ENCODE measurements at places on chromosomes 1 and 21.

- no peak for DNase-seq
Observed at GRCh38 chr1:86389307-86389706, 6.8 kb downstream of the ODF2L start.

GRCh38 chr1:171985639-171986038, 144.3 kb downstream of the DNM3 start:
- no peak for DNase-seq

GRCh38 chr1:158002022-158002630, 8.7 kb downstream of the KIRREL1 start:
- no peak for DNase-seq

GRCh38 chr1:67607699-67608098, 77.3 kb upstream of the GADD45A start:
- DNase-seq, result no peak

DNA sequence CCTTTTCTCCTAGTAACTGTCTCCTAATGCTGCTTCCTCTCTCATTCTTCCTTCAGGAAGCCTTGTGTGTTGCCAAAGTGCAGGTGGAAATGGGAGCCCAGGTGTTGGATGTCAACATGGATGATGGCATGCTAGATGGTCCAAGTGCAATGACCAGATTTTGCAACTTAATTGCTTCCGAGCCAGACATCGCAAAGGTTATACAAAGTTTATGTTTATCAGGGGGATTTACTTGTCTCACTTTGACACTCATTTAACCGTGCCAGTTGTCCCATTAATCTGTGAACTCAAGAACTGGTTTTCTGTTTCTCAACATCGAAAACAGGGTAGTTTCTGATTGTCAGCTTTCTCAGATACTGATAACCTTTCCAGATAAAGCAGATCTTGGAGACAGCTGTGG, 40.4 kb downstream of the MTR start:
- no peak for DNase-seq

DNA sequence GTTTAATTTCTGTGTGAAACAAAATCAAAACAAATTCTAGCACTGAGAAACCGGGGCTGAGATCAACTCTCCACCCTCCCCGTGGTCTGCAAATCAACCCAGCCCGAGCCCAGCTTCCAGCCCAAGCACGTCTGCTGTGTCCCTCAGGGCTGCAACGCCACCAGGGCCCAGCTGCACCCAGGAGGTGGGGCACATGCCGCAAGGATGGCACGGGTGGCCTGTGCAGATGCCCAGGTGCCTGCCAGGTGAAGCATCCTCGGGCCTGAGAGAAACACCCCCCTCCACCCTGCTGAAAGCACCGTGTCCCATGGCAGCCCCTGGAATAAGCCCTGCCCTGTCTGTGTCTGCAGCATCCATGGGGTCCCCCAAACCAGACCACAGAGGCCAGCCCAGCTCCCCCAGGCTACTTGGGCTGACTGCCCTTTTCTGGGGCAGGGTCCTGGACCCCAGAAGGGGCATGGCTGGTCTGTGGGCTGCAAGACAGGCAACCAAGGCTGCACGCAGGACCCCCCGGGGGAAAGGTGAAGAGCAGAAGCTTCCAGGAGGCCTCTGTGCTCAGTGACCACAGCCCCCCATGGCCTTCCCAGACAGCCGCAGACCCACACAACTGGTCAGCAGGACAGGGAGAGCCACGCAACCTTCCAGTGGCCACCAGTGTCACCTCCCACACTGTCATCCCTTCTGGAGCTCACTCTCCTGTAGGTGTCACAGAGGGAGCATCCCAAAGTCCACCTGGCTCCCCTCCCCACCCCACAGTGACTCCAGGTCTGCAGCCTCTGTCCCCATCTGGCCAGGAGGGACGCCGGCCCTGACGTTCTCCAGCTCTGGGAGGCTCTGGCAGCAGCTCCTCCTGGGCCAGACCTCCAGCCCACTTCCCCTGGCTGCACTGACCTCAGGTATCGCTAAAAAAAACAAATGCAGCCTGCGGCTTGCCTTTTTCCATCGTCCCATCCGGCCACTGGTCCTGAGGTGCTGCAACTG, 7.7 kb downstream of the WNT9A start:
- peak; percentile 31 for DNase-seq

- DNase-seq, result no peak
Observed at GRCh38 chr21:15837645-15838044, 107.9 kb downstream of the USP25 start.

- DNase-seq, result no peak
Observed at GRCh38 chr1:236176337-236177336, 34.3 kb downstream of the GPR137B start.

DNA sequence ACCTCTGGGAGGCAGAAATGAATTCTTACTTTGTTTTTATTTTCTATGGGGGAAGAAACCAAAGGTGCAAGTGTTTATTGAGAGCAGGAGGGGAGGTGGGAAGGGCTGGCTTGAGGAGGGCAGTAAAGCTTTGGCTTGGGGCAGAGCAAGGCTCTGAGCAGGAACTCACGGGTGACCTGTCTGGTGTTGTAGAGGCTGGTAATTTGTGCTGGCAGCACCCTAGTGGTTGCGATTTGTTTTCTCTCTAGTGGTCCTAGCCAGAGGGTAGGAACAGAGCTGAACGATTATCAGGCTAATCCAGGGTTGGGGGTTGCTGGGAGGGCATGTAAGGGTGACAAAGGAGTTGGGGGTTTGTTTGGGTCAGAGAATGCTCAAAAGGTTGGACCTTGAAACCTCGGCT, 16.6 kb downstream of the TMCC2 start:
- DNase-seq, result no peak

DNA sequence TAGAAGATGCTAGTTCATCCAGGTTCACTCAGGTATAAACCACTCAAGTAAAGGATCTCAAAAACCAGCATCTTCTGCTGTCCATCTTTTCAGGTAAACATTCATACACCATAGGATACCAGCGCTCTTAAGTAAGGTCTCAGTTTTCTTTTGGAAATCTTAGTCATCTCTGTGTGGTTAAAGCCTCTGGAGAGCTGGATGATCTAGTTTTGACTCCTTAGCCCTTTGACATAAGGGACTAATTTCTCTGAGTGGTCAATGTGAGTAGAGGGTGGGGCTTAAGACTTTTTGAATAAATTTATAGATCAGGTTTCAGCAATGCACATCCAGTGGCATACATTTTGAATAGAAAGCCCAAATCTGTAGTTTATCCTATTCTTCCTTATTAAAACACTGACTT, 92.3 kb downstream of the CTH start:
- DNase-seq, result no peak

- no peak for DNase-seq
Observed at GRCh38 chr1:193479187-193479586, 292.8 kb upstream of the B3GALT2 start.

DNA sequence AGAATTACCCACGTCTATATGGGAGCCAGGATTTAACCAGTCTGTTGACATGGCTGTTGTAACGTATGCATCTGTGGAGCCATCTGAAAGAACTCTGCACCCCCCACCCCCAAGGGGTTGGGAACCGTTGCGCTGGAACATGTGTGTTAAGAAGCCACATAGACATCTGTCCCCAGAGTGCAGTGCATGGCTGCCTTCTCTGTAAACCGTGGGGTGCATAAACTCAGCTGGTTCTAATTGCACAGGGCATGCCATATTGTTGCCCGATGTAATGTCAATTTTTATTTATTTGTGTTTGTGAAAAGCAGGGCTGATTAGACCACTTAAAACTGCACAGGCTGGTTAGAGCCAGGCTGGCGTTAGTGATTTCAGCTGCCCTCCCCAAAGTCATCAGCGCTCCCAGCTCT, 70.1 kb upstream of the ROR1 start:
- no peak for DNase-seq

- DNase-seq, result no peak
Observed at GRCh38 chr1:9736241-9736640, 84.7 kb downstream of the PIK3CD start.

DNA sequence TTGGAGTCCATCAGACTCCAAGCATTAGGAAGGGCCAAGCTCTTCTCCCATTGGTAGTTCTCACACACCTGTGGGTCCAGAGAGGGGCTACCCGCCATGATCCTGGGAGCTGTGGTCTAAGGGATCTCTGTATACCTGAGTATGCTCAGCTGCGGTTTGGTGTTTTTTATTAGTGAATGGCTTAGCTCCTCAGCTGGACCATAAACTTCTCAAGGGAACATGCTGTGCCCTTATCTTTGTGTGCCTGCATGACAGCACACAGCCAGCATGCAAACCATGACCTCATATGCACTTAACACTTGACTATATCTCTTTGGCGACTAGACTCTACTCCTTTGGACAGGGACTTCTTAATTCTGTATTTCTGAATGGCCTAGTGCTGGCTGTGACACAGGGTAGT, 94.5 kb downstream of the CD58 start:
- no peak for DNase-seq

DNA sequence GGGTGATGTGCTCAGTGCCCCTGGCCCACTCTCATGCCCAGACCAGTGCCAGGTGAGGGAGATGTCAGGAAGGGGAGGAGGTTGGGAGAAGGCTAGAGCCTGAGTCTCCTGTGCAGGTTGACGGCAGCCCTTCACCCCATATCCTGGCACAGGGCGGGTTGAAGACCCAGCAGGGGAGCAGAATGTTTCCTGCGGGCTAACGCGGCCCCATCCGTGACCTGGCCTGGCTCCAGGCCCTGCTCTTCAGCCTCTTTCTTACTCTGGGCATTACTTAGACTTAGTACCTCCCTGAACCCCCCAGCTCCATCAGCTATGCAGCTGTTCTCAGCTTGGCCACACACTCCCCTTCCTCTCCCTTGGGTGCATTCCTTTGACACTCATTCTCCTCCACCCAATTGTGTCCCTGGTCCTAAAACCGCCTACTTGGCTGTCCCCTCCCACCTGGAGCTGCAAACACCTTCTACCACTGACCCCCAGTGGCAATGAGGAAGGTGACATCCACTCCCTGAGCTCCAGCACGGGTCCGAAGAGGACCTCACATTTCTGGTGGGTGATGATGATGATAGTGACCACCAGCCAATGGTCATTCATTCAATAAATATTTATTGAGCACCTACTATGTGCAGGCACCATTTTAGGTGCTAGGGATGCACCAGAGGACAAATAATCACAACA, 179.0 kb downstream of the PTPRU start:
- DNase-seq, result no peak

GRCh38 chr1:66207484-66207883, 326.5 kb upstream of the SGIP1 start:
- no peak for DNase-seq

- no peak for DNase-seq
Observed at GRCh38 chr1:185837711-185838110, 103.5 kb downstream of the HMCN1 start.

GRCh38 chr1:93625582-93626327, 55.9 kb downstream of the BCAR3 start:
- DNase-seq, result no peak

- DNase-seq, result no peak
Observed at GRCh38 chr1:59081181-59081580, 215.7 kb upstream of the FGGY start.

- no peak for DNase-seq
Observed at GRCh38 chr1:157958263-157958662, 35.2 kb upstream of the KIRREL1 start.

DNA sequence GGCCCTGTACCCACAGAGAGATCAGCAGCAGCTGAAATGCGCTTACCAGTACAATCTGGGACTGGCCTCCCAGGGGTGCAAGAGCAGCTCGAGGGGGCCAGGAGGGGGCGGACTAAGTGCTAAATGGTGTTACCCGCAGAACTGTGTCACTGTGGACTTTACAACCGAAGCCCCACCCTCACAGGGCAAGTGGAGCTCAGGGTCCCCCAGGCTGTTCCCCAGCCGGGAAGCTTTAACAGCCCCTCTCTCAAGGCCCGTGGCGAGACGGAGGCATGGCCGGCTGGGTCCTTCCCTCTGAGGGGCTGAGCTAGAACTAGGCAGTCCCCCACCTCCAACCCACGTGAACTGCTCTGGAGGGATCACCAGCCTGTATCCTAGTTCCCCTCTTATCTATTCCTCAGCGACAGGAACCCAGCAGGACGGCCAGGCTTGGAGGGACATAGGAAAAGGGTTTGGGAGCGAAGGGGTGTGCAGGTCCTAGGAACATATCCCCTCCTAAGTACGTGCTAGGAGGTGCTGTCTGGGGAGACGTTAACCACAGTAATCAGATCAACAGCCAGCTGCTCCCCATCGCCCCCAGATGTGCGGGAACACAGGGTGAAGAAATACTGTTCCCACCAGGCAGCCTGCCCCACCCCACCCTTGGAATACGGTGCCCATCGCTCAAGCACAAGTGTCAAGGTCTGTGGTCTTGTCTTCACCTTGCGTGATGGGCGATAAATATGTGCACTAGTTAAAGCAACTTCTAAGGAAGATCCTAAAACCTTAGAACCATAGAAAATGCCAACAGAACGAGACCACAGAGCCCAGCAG, 24.4 kb downstream of the ZBTB17 start:
- no peak for DNase-seq

GRCh38 chr1:85264150-85264549, 4.7 kb upstream of the C1orf52 start:
- DNase-seq, result no peak

DNA sequence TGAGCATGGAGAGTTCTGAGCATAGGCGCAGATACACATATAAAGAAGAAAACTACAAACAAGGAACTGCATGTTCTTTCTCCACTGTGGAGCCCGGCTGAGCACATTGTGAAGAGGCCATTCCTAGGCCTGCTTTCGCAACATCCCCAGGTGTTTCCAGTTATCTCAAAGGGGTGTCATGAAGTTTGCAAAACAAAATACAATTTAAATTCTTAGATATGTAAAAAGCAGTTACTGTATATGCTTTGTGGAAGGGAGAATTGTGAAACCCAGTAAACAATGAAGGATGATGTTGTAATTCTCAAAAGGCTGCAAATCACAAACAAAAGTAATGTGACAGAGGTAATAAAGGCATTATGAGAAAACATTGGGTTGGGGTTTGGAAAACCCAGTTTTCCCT, 98.6 kb upstream of the ZNF644 start:
- DNase-seq, result no peak

GRCh38 chr1:168617974-168618750, 41.8 kb downstream of the XCL1 start:
- no peak for DNase-seq

DNA sequence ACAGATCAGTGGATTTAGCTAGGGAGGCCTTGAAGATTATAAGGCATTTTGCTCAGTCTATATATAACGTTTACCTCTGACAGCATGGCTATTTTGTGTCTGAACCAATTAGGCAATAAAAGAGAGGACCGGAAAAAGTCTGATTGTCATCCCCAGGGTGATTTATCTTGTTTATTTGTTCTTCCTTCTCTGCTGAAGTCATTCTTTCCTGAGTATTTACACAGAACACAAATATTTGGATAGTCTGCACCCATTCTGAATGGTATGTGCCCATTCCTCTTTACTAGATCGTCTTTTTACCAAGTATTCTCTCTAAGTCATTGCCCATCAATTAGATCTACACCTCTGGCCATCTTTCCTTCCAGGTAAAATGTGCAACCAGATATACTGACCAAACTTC, 1602.9 kb downstream of the KCNT2 start:
- no peak for DNase-seq

DNA sequence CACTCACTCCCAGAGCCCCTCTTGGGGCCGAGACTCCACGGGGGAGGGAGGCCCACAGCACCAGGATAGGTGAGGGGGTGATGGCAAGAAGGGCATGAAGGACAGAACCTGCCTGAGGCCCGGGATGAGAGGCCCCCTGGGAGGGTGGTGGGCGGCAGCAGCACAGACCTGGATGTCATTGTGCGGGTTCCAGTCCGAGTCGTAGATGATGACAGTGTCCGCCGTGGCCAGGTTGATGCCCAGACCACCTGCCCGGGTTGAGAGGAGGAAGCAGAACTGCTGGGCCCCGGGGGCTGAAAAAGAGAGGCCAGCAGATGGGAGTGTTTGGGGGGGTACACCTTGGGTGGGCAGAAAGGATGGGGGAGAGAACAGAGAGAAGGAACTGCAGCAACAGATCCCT, 50.1 kb downstream of the CHD5 start:
- DNase-seq, result peak; percentile 31

All from dorsolateral prefrontal cortex (tissue), 122 donors.